ENCODE measurements at places on chromosomes 13 and 19.

DNA sequence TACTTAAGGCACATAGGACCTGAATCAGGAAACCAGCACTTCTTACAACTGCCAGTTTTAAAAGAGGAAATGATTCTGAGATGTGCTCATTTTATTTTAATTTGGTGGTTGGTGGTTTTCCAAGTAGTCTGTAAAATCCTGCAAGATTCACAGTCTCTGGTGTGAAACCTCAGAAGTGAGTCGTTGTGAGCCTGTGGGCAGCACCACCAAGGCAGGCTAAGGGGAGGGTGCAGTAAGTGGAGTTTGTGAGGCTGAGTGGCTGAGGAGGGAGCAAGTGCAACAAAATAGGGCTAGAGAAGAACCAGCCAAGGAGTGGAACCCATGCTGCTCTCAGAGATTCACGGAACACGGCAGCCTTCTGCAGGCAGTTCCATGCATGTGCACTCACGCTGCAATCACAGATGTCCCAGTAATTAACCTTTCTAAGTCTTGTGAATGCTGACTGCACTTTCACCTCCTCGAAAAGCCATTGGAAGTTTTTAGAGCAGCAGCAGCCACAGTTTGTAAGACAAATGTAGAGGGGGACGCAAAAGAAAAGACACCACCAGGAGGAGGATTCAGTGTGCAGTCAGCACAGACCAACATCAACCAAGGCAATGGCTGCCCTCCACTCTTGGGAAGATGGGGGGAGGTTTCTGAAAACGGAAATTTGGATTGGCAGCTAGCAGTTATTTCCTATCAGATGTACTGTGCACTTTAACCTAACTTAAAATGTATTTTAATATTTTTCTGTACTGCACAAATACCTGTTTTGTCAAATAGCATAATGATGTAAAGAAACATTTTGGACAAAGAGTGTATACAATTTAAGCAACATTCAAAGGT lies 44.9 kb downstream of the ESD start:
- no peak for DNase-seq

DNA sequence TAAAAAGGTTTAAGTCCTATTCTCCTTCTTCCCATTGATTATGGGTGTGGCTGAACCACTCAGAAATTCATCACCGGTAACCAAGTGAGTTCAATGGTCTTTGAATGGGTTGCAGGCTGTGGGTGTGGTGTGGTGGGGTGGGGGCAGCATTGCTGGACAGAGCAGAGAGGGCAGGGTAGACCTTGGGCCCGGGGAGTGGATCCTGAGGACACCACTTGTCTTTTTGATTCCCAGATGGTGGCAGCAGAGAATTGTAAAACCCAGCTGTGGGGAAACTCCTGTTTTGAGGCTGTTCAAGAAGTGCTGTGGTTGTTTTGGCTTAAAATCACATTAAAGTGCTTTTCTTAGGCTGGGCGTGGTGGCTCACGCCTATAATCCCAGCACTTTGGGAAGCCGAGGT lies 45.8 kb upstream of the RGCC start:
- no peak for DNase-seq

DNA sequence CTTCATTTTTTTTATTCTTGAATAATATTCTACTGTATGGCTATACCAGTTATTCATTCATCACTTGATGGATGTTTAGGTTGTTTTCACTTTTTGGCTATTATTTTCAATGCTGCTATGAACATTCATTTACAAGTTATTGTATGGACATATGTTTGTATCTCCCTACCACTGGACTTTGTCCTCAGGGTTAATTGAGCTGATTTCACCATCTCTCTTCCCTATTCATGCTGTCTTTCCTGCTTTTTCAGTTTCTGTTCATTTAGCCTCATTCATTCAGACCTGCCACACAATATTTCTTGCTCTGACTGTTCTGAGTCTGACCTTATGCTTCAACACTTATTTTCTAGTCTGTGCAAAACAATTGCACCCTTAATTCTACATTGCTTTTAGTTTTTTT lies 12.3 kb upstream of the C1QTNF9B start:
- DNase-seq = no peak

DNA sequence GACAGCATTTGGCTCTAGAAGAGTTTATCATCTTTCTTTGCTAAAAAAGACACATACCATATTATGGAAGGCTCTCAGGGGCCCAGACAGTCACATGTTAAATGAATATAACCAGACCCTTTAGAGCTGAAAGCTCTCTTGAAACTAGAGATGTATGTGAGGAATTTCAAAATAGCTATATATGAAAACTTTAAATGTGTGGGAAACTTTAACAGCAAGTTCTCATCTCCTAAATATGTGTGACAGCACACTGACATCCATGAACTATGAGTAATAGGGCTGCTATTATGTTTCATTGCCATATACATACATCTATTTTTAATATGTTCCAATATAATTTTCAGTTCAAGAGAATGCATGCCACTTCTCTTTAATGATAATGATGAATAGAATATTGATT lies 509.5 kb downstream of the GPC6 start:
- DNase-seq = no peak

- DNase-seq = no peak
Observed at GRCh38 chr13:60642552-60642951, 245.5 kb downstream of the TDRD3 start.

DNA sequence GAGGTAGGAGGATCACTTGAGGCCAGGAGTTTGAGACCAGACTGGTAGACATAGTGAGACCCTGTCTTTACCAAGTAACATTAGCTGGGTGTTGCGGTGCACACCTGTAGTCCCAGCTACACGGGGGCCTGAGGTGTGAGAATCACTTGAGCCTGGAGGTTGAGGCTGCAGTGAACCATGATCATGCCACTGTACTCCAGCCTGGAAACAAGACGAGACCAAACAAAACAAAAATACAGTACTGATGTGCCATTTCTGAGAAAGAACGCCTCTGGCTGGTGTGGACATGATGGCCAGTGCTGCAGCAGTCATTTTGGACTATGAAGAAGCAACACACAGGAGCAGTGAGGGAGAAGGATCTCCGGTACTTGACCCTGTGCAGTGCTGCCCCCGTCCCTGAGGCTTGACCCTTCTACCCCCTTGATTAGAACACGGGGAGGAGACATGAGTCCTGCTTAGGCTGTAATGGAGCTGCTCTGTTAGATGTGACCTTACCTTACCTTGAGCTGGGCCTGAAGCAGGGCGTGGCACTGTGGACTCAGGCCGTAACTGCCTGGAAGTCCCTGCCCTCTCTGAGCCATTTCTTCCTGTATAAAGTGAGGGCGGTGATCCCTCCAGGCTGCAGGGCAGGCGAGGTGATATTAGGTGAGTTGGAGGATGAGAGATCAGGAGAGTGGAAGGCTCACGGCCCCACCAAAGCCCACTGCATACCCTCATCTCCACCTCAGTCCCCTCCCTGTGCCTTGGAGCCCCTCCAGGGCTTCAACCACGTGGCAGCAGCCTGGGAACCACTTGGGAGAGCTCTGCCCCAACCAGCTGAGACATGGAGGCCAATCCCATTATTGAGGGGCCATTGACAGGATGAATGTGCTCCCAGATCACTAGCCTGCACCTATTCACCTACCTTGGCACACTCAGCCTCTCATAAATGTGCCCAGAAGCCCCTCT lies 5.9 kb downstream of the RPL18A start:
- no peak for DNase-seq

- DNase-seq = no peak
Observed at GRCh38 chr13:106464076-106464475, 71.4 kb downstream of the EFNB2 start.

GRCh38 chr13:73720216-73720840 lies 413.9 kb downstream of the KLF12 start:
- no peak for DNase-seq

DNA sequence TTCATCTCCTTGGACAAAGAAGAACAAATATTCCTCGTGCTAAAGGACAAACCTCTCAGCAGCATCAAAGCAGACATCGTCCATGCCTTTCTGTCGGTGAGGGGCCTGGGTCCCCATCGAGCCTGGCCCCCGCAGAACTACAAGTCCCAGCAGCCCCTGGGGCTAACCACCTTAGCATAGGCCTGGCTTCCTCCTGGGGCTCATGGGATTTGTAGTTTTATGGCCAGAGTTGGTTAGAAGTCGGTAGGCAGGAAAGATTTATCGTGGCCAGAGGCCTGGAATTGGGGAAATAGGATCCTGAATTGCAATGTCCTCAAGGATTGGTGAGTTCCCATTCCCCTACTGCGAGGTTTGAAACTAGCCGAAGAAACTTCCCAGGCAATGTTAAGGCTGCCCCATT lies 19.6 kb downstream of the TMEM150B start:
- DNase-seq = no peak

- no peak for DNase-seq
Observed at GRCh38 chr13:45406421-45406820, 11.8 kb downstream of the SLC25A30 start.

GRCh38 chr19:58381460-58382212 lies 806 bp upstream of the ZNF837 start:
- DNase-seq = no peak

DNA sequence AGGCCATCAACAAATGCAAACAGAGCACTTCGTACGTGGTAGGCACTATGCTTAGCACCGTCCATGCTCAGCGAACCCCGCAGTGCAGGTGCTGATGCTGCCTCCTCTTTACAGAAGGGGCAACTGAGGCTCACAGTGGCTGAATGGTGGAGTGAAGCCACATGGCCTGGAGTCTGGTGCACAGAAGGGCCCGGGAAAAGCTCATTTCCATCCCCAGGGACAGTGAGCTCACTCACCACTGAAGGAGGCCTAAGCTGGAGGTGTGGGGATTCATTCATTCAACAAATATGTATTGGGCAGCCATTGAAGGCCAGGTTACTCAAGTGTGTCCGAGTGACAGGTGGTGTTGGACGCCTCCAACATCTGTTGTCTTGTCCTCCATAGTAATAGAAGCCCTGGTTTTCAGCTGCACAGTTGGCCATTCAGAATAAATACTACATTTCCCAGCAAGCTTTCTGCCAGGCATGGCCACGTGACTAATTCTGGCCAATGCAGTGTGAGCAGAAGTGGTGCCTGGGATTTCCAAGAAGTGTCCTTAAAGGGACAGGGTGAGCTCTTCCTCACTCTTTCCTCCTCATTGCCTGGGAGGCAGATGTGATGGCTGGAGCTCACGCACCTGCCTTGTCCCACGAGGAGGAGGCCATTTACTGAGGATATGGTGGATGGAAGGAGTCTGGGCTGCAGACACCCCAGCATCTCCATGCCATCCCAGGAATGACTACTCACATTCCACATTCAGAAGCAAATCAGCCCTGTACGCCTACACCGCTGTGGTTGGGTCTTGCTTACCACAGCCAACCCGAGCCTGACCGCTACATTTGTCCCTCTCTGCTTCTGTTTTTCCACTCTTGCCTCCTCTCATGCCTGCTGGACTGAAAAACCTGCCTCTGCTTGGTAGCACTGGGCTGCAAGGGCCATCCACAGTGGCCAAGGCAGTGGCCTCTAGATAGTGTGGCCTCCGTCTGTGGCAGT lies 2.3 kb upstream of the ZNRF4 start:
- no peak for DNase-seq

DNA sequence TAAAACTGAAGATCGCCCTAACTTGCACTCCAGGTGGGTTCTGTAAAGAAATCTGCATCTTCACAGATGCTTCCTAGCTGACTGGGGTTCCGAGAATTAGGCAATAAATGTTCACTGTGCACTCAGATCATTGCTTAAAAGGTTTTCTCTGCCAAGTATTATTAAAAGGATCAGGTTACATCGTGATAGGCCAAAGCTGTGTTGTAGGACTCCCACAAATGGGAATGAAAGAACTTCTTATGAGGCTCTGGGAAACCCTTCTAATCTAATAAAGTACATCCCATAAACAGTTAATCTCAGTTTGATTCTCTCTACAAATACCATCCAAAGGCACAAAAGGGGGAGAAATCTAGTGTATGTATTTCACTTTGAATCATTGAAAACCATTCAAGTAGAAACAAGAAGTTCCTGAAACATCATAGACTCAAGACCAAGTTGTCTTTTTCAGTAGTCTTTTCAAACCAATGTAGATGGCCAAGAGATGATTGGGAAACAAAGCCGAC lies 7.1 kb upstream of the POU4F1 start:
- DNase-seq = no peak

DNA sequence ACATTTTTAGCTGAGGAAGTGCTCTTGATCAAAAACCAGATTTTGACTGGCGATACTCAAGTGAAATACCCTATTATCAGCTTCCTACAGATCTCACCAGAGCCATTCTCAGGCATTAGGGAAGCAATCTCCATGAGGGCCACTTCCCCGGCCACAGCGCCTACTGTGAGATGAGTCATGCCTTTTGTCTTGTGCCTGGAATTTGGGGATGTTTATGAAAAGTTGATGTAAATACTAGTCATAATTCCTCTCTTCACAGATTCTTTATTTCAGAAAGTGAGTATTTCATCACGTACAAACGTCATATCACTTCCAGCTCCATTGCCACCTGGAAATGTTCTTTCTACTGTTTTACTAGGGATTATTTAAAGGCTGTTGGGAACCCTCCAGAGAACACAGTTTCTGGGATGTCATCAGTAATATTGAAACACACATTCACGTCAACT lies 25.3 kb upstream of the SLC46A3 start:
- DNase-seq = no peak

- DNase-seq = no peak
Observed at GRCh38 chr19:49975051-49975450, 14.1 kb upstream of the SIGLEC11 start.

- DNase-seq = no peak
Observed at GRCh38 chr19:33438987-33439781, 65.7 kb downstream of the CEBPG start.

DNA sequence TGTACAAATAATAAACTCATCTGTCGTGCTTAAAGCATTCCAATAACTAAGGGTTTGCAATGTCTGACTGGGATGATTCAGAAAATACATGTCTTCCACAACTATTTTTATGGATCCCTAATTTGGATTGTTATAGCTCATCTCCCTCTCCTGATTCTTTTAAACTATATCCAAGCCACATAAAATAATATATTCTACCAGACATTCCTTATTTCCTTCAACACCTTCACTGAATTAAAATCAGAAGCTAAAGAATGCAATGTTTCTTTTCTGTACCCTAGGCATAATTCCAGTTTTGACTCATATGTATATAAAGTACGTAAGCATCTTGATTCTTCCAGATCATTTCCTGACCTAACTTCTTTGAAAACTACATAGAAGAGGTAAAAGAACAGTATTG lies 420.4 kb downstream of the EFNB2 start:
- no peak for DNase-seq

- DNase-seq = no peak
Observed at GRCh38 chr13:66111628-66112027, 1118.5 kb downstream of the PCDH9 start.

GRCh38 chr13:99757756-99758459 lies 213.7 kb downstream of the ZIC5 start:
- DNase-seq = no peak

- DNase-seq = no peak
Observed at GRCh38 chr19:19274146-19274545, 1.0 kb upstream of the TM6SF2 start.

GRCh38 chr19:2317756-2318155 lies 9.8 kb upstream of the LINGO3 start:
- no peak for DNase-seq

- no peak for DNase-seq
Observed at GRCh38 chr19:19109601-19110000, 28.7 kb downstream of the TMEM161A start.

- peak; percentile 25 for DNase-seq
Observed at GRCh38 chr19:54462655-54463530, 685 bp downstream of the LENG9 start.

- peak; percentile 48 for DNase-seq
Observed at GRCh38 chr19:14479975-14480699, 5.0 kb upstream of the PTGER1 start.

- no peak for DNase-seq
Observed at GRCh38 chr13:98595134-98595533, 18.2 kb upstream of the STK24 start.

- DNase-seq = no peak
Observed at GRCh38 chr13:101955764-101956163, 446.1 kb downstream of the FGF14 start.

- no peak for DNase-seq
Observed at GRCh38 chr13:113350065-113350937, 13.6 kb downstream of the GRTP1 start.
